ENCODE measurements at places on chromosomes 13 and 19.

DNA sequence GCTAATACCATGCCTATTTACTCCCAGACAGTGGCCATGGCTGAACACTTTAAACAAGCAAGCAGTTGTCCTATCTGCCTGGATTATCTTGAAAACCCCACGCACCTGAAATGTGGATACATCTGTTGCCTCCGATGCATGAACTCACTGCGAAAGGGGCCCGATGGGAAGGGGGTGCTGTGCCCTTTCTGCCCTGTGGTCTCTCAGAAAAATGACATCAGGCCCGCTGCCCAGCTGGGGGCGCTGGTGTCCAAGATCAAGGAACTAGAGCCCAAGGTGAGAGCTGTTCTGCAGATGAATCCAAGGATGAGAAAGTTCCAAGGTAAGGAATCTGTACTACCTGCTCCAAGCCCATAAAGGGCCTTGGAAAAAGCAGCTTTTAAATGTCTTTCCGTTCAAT, 8.6 kb downstream of the RFPL4AL1 start:
- DNase-seq, result peak; percentile 2

GRCh38 chr13:45007823-45008222, 18.5 kb downstream of the GPALPP1 start:
- no peak for DNase-seq

DNA sequence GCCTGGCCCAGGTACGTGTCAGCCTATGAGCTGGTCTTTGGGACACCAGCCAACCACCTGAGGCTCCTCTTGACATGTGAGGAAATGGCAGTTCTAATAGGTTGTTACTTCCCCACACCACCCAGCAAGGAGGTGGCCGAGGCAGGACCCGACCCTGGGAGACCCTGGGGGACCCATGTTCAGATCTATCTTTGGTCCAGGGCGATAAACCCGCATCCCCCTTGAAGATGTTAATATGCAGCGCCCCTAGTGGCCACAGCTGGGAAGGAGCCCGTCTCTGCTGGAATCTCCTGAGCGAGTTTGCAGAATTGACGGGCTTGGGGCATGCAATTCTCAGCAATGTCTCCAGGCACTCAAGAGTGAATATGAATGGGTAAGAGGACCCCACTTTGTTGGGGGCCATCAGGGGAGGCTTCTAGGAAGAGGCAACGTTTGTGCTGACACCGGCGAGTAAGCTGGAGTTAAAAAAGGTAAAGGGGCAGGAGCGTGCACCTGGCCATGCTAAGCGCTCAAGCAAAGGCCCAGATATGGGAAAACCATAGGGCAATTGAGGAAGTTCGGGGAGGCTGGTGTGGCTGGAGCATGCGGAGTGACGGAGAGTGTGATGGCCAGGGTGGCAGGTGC, 1.5 kb upstream of the MYO1F start:
- no peak for DNase-seq

DNA sequence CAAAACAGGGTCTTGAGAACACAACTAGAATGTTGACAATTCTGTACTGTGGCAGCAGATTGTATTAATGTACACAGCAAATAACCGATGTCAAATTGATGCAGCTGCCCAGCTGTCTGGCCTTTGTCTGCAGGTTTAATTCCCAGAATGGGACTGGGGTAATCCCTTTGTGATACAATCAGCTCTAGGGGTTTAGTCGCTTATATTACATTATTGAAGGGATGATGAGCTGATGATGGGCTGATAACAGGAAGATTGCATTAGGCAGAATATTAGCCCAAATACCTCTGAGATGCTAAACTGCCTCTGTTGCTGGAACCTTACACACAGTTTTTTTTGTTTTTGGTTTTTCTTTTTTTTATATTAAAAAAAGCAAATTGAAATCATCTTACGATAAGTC, 265.0 kb downstream of the RBM26 start:
- DNase-seq, result no peak

- DNase-seq, result no peak
Observed at GRCh38 chr19:46484656-46485055, 11.0 kb downstream of the PNMA8B start.

GRCh38 chr19:45524575-45525129, 17.4 kb downstream of the VASP start:
- DNase-seq, result no peak

GRCh38 chr19:35717665-35718344, at the start of gene KMT2B:
Gene KMT2B, plus strand, starts transcription at chr19:35718003. Its CDS starts 16 bp downstream, at chr19:35718019.
- no peak for DNase-seq

DNA sequence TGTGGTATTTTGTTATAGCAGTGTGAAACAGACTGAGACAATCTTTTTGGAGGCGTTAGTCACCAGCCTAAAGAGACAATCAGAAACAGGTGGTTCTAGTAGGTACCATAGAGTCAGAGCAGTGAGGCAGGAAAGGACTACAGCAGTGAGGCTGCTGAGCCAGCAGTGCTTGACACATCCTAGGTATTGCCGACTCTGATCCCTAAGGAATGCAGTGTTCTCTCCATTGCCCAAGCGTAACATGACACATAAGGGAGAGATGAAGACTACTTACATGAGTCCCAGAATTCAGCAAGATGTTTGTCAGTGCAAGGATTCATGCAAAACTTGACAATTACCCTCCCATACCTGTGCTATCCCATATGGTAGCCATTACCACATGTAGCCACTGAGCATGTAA, 62.4 kb upstream of the XPO4 start:
- no peak for DNase-seq

GRCh38 chr13:50685491-50685890, 158.0 kb downstream of the DLEU7 start:
- no peak for DNase-seq

DNA sequence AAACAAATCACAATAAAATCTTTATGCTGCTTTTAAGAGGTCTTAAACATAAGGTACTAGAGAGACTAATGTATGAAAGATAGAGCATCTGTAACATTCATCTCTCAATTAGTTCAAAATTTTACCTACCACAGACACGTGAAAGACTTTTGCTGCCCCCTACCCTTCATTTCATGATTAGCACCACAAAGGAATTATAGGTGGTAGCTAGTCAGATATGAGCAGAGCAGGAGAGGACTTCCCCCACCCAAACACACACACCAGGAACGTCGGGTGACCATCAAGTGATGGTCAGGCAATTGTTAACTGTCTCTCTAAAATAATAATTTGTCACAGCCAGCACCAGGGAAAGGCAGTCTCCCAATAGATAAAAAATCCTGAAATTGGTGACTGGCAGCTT, 1531.7 kb upstream of the SPRY2 start:
- no peak for DNase-seq

GRCh38 chr19:38323291-38323690, 3.6 kb downstream of the KCNK6 start:
- DNase-seq, result no peak

Measured in Panc1 (cell line).